ENCODE measurements at places on chromosomes 7 and 10.

DNA sequence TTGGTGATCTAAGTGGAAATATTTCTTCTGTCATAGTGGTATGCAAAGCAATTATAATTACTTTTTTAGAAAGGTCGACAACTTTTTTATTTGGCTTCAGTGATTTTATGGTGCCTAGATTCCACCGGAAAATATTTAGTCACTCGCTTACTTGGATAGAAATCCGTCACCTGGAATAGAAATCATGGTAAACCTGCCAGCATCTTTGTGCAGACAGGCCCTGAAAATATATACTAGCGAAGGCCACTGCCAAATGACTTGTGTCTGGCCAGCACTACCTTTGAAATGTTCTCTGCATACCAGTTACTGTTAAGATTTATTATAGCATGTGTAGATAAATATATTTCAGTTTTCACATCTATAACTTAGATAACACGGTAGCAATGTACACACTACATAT is 226.4 kb downstream of the AGMO start:
- no peak for DNase-seq

DNA sequence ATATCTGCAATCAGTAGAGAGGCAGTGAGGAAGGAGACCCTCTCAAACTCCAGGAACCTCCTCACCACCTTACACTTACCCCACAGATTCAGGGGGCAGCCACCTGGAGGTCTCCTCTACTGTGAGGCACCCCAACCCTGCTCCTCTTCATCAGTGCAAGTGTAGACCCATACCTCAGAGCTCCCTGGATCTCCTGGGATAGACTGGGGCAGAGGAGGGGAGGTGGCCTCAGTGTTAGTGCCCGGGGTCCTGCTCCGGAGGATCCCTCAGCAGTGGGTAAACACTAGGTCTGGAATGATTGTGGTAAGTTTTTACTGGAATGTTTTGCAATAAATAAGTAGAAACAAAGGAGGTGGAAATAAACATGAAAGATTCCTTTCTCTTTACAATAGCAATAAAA is 31.1 kb downstream of the ANTXRL start:
- no peak for DNase-seq

GRCh38 chr7:70321016-70321590 is 722.8 kb downstream of the AUTS2 start:
- no peak for DNase-seq

- DNase-seq = no peak
Observed at GRCh38 chr7:112646783-112647182, 143.4 kb downstream of the TMEM168 start.

GRCh38 chr7:93636276-93636675 is 61.8 kb upstream of the CALCR start:
- DNase-seq = no peak

- no peak for DNase-seq
Observed at GRCh38 chr7:156650042-156650441, 9.5 kb downstream of the RNF32 start.

GRCh38 chr7:117435475-117436043 is 8.3 kb upstream of the ASZ1 start:
- no peak for DNase-seq

DNA sequence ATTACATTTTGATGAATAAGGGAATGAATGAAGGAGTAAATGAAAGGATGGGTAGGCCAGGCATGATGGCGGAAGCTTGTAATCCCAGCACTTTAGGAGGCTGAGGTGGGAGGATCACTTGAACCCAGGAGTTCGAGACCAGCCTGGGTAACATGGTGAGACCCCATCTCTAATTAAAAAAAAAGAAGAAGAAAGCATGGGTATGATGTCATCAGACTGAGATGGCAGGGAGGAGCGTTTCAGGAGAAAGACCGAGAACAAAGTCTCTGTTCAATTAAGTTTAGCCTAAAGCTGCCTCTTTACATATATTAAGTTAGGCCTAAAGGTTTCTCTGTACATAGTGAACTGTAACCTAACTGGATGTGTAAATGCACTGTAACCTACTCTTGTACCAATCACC is 42.2 kb upstream of the SMNDC1 start:
- no peak for DNase-seq

DNA sequence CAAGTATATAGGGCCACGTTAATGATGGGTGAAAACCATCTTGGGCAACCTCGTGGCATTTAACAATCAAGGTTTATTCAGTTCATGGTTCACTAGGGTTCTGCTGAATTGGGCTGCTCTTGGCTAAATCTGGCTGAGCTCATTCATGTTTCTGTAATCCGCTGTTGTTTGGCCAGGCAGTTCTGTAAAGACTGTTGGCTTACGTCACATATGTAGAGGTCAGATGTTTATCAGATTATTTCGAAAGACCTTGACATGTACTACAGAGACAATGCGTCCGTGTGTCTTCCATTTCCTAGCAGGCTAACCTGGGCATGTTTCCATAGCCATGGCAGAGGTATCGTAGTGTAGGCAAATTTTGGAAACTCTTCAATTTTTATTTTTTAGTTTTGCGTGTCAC is 190.0 kb upstream of the ZWINT start:
- no peak for DNase-seq

DNA sequence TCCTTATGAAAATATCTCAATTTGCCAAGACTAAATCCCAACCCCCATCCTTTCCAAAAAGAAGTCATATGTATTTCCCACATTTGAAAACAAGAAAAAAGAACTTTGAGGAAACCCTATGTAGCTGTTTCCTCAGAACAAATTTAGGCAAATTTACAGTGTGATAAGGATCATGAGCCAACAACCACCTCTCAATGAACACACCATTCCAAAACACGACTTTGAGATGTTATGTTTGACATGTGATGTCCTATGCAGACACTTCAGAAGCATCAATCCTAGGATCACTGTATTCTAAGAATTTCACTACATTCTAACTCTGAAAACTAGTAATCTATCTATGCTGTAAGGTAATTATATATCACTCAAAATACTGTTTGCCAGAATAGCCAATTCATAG is 62.2 kb downstream of the NT5C2 start:
- DNase-seq = no peak

DNA sequence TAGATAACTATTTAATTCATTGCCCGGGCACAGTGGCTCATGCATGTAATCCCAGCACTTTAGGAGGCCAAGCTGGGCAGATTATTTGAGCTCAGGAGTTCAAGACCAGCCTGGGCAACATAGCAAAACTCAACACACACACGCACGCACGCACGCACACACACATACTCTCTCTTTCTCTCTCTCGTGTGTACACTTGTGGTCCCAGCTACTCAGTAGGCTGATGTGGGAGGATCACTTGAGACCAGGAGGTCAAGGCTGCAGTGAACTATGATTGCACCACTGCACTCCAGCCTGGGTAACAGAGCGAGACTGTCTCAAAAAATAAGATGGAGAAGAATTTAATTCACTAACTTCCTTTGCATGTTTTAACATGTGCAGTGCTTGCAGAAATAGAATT is 38.1 kb downstream of the PTPN12 start:
- no peak for DNase-seq

GRCh38 chr7:126682176-126682575 is 570.6 kb downstream of the GRM8 start:
- DNase-seq = no peak

DNA sequence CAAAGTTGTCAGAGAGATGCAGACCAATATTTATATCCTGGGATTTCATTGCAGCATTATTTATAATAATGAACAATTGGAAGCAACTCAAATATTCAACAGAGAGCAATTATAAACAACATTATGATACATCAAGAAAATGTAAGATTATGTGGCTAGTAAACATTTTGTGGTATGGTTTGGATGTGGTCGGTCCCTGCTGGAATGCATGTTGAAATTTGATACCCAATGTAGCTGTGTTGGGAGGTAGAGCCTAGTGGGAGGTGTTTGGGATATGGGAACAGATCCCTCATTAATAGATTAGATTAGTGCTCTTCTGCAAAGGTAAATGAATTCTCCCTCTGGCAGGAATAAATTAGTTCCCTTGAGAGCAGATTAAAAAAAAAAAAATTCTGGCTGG is 350.9 kb downstream of the ANKRD30A start:
- no peak for DNase-seq

GRCh38 chr10:14526326-14526725 is 195.6 kb upstream of the FRMD4A start:
- DNase-seq = no peak

- no peak for DNase-seq
Observed at GRCh38 chr10:132517951-132518521, 19.6 kb upstream of the INPP5A start.

DNA sequence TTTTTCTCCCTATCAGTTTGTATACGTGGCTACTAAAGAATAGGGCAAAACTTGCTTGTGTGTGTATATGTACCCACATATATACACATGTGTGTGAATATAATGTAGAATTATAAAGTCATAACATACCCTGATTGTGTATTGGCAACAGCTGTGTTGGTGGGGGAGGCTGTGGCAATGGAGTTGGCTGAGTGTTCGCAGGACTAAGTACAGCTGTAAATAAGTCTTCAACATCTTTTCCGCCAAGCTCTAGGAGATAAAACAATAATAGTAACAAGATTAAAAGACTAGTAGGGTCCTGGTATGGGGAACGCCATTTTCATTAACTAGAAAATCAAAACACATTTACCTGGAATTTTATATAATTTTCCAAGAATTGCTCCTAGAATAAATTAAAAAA is 168.4 kb downstream of the GALNT11 start:
- no peak for DNase-seq

GRCh38 chr7:87057210-87057609 is 2.2 kb downstream of the ELAPOR2 start:
- peak; percentile 77 for DNase-seq

DNA sequence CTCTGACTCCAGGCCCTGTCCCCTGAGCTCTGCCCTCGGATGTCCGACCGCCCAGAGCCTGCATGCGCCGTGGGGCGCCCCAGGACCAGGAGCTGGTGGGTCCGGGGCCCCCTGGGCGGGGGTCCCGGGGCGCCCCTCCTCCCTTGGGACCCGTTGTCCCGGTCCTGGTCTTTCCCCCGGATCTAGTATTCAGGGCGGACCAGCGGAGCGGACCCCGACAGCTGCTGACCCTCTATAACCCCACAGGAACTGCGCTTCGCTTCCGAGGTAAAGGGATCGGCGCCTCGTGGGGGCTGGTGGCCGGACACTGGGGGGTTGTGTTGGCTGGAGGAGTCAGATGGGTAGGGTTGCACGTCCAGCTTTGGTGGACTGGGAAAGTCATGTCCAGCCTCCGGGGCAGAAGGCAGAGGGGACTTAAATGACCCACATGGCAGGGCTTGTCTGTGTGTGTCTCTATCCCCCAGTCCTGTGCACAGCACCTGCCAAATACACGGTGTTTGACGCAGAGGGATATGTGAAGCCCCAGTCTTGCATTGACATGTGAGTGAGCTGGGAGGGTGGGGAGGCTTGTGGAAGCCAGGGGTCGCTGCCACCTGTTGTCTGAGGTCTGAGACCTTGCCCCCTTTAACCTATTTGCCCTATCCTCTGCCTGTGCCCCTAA is 520 bp downstream of the MOSPD3 start:
- DNase-seq = peak; percentile 65

DNA sequence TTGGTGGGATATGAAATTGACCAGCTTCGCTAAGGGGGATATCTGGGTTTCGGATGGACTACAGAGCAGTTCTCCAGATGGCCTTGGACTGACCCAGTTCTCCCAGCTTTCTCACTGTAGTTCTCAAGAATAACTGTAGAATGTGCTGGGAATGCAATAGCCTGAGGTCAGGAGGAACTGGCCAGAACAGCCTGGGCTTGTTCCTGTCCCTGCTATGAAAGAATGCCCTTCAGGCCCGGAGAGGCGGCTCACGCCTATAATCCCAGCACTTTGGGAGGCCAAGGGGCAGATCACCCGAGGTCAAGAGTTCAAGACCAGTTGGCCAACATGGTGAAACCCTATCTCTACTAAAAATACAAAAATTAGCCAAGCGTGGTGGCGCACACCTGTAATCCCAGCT is 12.3 kb upstream of the TSPAN14 start:
- no peak for DNase-seq

- no peak for DNase-seq
Observed at GRCh38 chr10:98456686-98457482, 10.1 kb upstream of the HPS1 start.

GRCh38 chr7:116340201-116340847 is 130.0 kb downstream of the TES start:
- DNase-seq = no peak

- DNase-seq = no peak
Observed at GRCh38 chr10:91206837-91207474, 13.5 kb upstream of the PCGF5 start.

- no peak for DNase-seq
Observed at GRCh38 chr7:2100278-2101208, 132.2 kb downstream of the MAD1L1 start.

DNA sequence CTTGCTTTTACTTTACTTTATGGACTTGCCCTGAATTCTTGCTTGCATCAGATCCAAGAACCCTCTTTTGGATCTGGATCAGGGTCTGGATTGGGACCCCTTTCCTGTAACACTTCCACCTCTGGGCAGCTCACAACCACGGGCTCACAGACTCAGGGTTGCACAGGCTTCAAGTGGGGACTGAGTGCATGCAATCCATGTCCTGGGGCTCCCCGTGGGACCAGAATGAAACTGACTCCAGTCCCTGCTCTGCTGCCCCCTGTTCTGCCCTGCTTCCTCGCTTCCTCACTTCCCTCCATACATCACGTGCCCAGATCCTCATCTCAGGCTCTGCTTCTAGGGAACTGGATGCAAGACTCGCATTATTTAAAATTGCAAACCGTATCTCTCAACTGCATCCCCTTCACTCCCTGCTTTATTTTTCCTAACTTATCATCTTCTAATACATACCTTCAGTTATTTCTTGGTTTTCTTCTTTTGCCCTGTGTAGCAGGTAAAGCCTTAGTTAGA is 23.3 kb upstream of the INMT start:
- no peak for DNase-seq

GRCh38 chr10:63780101-63780500 is 258.9 kb downstream of the REEP3 start:
- no peak for DNase-seq

GRCh38 chr7:93046641-93047040 is 71.1 kb downstream of the SAMD9 start:
- DNase-seq = peak; percentile 92

- DNase-seq = no peak
Observed at GRCh38 chr10:29064680-29065079, 224.2 kb upstream of the LYZL1 start.

DNA sequence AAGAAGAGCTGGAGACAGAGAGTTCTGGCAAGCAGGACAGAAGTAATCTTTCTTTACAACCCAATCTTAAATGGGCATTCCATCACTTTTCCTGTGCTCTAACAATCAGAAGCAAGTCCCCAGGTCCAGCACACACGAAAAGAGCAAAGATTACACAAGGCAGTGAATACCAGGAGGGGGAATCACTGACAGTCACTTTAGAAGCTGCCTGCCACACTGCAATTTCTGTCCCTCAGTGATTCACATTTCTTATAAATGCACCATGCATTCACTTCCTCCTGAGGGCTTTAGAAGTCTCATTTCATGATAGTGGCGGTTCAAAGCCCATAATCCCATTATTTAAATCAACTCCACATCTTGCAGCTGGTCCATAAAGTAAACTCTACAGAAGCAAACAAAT is 362.5 kb downstream of the POM121L12 start:
- DNase-seq = no peak

DNA sequence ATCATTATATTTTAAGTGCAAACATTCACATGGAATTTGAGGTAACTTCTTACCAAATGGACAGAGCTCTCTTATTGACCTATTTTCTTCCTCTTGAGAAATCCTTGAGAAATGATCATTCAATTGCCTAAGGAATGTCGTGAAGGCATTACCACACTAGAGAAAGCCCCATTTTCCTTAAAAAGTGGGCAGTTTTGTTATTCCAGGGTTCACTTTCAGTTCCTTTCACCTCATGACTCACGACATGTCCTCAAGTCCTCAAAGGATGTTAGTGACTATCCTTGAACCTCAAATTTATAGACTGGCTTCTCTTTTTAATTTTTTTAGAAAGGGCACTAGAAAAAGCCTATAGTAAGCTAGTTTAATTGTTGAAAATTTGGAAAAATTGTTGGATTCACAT is 40.4 kb upstream of the SMIM30 start:
- no peak for DNase-seq
